Omental fat pad (tissue), 4 donors: ENCODE measurements at places on chromosomes 3 and 15.
A peak's percentile ranks its signal among the peaks of the same experiment; 100 is the strongest.

GRCh38 chr3:125136515-125136914 lies 76.0 kb downstream of the SLC12A8 start:
- DNase-seq = no peak

GRCh38 chr3:71657831-71658530 lies 67.2 kb downstream of the EIF4E3 start:
- peak; percentile 53 for DNase-seq

- DNase-seq = no peak
Measured at GRCh38 chr3:146189519-146190173, 28.7 kb upstream of the PLOD2 start.

GRCh38 chr3:135165260-135165659 lies 370.2 kb downstream of the EPHB1 start:
- DNase-seq = no peak

GRCh38 chr3:120741837-120742197 lies 499 bp downstream of the RABL3 start:
- DNase-seq = no peak

- no peak for DNase-seq
Measured at GRCh38 chr15:41011055-41011815, 58.0 kb downstream of the CHAC1 start.

DNA sequence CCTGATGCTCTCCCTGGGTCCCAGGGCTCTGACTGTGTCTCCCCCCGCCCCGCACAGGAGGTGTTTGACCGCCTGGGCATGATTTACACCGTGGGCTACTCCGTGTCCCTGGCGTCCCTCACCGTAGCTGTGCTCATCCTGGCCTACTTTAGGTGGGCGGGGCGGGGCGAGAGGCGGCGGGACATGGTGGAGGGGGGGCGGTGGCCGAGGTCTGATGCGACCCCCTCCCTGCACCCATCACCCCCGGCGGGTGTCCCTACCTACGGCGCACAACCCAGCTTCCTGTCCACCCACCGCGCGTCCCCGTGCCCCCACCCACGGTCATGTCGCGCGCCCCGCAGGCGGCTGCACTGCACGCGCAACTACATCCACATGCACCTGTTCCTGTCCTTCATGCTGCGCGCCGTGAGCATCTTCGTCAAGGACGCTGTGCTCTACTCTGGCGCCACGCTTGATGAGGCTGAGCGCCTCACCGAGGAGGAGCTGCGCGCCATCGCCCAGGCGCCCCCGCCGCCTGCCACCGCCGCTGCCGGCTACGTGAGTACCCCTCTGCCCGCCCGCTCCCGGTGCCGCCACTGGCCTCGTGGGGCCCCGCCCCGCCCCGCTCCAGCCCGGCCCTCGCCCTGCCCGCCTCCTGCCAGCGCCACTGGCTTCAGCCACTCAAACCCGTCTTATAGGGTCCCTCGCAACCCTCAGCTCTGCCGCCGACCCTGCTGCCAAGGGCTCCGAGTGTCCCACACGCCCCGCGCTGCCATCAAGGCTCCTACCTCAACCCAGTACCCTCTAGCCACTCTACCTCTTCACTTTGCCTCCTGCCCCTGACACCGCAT lies 21.0 kb downstream of the PTH1R start:
- no peak for DNase-seq

DNA sequence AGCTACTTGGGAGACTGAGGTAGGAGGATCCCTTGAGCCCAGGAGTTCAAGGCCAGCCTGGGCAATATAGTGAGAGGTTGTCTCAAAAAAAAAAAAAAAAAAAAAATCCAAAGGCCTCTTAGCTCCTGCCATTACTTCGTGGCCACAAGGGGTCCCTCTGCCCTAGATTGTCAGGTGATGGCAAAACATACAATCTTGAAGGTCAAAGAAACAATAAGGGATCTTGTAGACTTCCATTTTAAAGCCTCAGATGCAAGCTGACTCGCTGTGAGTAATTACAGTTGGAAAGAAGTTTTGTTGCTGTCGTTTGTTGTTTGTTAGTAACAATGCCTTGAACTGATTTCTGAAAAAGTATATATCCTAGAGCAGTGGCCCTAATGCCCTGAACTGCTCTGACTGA lies 55.9 kb upstream of the PLCL2 start:
- no peak for DNase-seq

- DNase-seq = no peak
Measured at GRCh38 chr3:81045976-81046375, 715.5 kb downstream of the GBE1 start.

- no peak for DNase-seq
Measured at GRCh38 chr15:73841756-73842725, 31.3 kb upstream of the TBC1D21 start.

- DNase-seq = no peak
Measured at GRCh38 chr3:65523878-65524277, 514.8 kb downstream of the MAGI1 start.

GRCh38 chr3:123618768-123619484 lies 34.1 kb upstream of the HACD2 start:
- DNase-seq = peak; percentile 74

- no peak for DNase-seq
Measured at GRCh38 chr3:27888562-27888961, 166.4 kb upstream of the EOMES start.

- no peak for DNase-seq
Measured at GRCh38 chr3:37986479-37987314, 3.9 kb upstream of the VILL start.

- DNase-seq = no peak
Measured at GRCh38 chr3:178777718-178778411, 241.6 kb downstream of the KCNMB2 start.

DNA sequence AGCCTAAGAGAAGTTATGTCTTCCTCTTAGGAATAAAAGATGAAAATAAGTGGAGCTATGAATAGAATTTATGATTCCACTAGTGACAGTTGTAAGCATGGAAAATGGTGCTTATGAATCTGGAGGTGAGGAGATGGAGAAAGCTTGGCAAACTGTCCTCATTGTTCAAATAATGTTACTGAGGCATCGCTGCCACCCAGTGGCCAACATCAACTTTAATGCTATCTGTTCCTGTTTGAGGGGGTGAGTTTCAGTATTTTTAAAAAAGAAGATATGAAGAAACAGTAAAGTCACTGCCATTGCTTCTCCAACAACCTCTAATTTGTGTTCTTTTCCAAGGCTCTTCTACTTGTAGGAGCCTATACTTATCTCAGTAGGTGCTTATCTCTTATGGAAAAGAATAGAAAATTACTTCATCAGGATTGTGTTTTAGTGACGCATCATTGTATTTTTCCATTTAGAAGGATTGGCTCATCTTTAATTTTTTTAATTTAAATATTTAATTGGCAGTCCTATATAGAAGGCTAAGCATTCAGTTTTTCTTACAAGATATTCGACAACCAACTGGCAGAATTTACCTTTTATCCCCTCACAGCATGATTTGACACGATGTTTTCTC lies 260.4 kb upstream of the P2RY1 start:
- no peak for DNase-seq

GRCh38 chr3:11154036-11154952 lies at the start of gene HRH1:
Gene HRH1 (plus strand): TSS chr3:11154493. CDS start chr3:11259038, 104,545 bp downstream.
- DNase-seq = no peak

- no peak for DNase-seq
Measured at GRCh38 chr3:127221037-127221436, 28.1 kb downstream of the PRR23E start.

- DNase-seq = no peak
Measured at GRCh38 chr3:117219296-117219695, 509.7 kb downstream of the TUSC7 start.

DNA sequence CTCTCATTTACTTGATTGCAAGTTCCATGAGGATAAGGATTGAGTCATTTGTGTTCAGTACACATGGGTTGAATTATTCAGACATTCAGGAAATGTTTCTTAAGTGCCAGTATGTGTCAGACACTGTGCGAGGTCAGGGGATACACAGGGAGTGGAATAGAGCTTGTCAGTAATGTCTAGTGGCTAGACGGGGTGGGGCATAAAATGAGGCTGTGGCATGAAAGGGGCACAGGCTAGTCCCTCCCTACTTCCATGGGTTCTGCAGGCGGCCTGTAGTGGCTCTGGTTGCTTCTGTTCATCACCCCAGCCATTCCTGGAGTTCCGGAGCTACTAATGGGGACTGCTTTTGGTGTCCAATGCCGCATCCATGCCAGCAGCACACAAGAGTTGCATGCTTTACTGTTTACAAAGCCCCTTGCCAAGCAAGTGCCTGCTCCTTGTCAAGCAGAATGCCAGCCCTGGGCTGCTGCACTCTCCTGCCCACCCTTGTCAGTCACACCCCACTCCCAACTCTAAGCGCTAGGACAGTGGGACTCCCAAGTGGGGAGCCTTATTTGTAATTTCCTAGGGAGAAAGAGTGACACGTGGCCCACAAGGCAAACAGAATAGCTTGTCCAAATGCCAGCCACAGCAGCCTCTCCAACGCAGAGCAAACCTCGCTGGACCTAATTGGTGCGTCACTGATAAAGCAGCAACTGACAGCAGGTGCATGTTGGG lies 70.8 kb downstream of the RAB11A start:
- DNase-seq = no peak

- DNase-seq = no peak
Measured at GRCh38 chr3:48543271-48543866, 13.2 kb downstream of the PFKFB4 start.

- no peak for DNase-seq
Measured at GRCh38 chr3:192597506-192597905, 129.8 kb downstream of the FGF12 start.

- DNase-seq = no peak
Measured at GRCh38 chr3:146881356-146881755, 276.2 kb upstream of the PLSCR5 start.

DNA sequence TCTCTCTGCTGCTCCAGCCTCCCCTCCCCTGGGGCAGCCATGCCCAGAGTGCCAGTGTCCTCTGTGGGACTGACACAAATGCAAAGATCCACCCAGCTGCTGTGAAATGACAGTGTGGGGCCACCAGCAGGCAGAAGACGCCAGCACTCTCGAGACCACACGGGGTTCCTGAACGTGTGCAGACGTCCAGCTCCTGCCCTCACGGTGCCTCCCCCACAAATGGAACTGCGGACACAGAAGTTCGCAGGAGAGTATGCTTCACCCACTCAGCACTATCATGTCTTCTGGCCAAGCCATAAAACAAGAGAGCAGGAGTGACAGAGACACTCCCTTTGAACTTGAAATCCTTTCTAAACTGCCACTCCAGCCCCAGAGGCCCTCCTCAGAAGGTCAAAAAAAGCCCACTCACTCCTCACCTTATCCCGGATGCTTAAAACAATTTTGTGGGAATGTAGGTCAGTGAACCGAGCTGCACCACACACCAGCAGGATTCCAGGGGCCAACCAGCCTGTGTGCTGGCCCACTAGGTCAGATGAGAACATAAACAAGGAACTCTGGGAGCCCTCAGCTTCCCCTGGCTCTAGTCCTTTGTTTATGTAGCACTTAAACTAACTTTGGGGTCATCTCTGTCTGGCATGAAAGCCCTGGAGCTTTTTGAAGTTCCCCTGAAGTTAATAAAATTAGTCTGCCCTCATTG lies 112.6 kb downstream of the DNAJB8 start:
- no peak for DNase-seq

GRCh38 chr3:78918361-78919020 lies 849.3 kb downstream of the ROBO1 start:
- DNase-seq = no peak

DNA sequence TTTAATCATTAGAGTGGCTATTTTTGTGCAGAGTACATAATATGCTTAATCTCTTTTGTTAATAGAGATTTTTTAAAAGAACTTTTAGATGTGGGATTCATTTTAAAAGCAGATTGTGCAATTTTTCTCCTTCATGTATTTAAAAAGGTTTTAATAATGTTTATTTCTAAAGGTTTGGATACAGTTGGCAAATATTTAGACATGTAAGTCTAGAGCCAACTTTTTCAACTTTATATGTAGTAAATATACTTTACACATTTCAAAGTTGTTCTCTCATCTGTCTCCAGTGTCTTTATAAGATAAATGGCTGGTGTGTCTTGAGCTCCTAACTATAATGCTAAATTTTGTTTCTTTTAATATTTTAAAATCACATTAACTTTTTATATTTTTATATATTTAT lies 22.7 kb upstream of the GOLGA8B start:
- no peak for DNase-seq

- DNase-seq = no peak
Measured at GRCh38 chr15:69021895-69022294, 7.4 kb downstream of the NOX5 start.

DNA sequence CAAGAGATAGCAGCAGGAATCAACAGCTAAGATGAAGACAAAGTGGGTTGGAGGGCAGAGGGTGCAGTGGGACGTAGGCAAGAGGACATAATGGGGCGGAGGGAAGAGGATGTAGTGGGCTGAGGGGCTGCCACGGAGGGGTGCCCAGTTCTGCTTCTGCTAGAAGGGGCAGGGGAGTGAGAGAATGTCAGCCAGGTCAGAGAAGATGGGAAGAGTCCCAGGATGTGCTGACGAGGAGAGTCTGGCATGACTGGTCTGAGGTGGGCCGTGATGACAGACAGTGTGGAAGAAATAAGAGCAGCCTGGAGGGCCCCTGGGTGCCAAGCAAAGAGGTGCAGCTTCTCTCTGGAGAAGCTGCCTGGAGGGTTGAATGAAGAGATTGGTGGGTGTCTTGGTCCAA lies 4.0 kb downstream of the SPSB4 start:
- DNase-seq = no peak

GRCh38 chr3:31957106-31957505 lies 24.0 kb downstream of the OSBPL10 start:
- no peak for DNase-seq

GRCh38 chr15:88132499-88132898 lies 124.0 kb downstream of the NTRK3 start:
- no peak for DNase-seq

GRCh38 chr15:51053571-51053970 lies 41.1 kb downstream of the TNFAIP8L3 start:
- DNase-seq = no peak

DNA sequence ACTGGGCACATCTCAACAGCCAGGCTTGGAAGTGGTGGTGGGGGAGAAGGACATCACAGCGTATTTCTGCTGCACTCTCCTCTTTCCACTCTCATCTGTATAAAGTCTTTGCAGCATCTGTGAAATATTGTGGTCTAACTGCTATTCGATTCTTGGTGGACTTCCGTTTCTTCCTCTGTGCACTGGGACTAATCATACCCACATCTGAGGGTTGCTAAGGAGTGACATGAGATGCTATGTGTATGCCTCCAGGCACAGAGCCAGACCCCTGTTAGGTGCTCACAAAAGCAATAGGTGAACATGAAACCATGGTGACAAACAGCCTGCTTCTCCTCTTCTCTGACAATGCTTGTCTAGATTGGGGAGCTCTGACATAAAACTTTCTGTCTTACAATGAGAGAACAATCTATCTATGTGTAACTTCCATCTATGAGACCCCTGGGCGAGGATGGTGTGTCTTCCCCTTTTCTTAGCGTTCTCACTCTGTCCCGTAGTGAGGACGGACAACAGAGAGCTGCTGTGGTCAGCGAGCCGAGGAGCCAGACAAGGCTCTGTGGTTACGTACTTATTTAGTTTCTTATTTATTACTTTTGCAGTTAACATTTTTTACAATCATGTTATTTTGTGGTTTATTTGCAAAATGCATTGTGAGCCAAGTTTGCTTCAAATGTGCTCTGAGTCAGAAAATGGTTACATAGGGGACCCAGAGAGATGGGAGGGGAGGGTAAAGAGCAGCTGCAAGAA lies 196.7 kb upstream of the TPRG1 start:
- DNase-seq = no peak

GRCh38 chr15:48899793-48900192 lies 21.9 kb downstream of the EID1 start:
- DNase-seq = no peak

- no peak for DNase-seq
Measured at GRCh38 chr3:52221563-52222318, 3.7 kb downstream of the TLR9 start.
